Adrenal gland (tissue), 19 donors: ENCODE measurements at places on chromosomes 1 and 21.
A peak's percentile ranks its signal among the peaks of the same experiment; 100 is the strongest.

DNA sequence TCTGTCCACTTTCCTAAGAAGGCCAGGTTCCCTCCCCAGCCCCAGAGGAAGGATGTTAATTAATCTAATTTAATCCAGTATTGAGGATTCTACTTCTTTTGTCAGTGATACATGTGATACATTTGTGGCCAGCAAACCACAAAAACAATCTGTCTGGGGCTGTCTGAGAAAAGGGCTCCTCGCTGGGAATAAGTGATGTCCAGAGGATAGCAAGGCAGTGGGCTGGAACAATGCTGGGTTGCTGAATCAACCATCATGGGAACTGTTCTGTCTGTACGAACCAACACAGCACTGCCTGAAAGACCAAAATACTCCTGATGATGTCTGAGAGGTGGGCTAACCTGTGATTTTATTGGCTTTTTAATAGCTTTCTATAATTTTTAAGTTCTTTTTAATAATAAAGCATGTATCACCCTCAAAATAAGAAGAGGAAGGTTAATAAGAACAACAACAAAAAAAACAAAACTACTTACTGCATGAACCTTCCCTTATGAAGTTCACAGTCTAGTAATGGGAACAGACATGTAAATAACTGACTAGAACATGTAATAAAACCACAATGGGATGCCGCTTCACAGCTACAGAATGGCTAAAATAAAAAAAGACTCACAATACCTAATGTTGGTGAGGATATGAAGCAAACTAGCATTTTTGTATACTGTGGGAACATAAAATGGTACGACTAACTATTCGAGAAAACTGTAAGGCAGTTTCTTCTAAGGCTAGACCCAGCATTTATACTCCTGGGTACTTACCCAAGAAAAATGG is 11.4 kb upstream of the ADAR start:
- no peak for DNase-seq

- peak; percentile 70 for DNase-seq
Observed at GRCh38 chr1:214332946-214333798, 52.2 kb downstream of the SMYD2 start.

DNA sequence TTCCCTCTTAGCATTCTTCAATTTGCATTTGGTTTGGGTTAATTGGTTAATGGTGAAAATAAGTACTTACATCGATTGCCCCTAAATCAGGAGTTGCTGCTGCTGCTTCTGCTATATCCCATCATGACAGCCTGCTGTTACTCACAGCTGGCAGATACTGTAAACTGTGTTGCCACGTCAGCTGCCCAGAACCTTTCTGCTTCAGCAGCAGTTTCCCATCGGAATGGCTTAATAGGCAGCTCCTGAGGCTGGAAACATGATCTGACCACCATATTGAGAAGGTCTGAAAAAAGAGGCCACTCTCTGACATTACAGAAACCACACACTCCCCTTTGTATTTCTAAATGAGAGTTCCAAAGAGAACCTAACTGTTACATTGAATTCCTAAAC is 14.3 kb upstream of the SEC16B start:
- DNase-seq, result peak; percentile 58

GRCh38 chr1:67952071-67952470 is 98.4 kb downstream of the DIRAS3 start:
- DNase-seq, result no peak

DNA sequence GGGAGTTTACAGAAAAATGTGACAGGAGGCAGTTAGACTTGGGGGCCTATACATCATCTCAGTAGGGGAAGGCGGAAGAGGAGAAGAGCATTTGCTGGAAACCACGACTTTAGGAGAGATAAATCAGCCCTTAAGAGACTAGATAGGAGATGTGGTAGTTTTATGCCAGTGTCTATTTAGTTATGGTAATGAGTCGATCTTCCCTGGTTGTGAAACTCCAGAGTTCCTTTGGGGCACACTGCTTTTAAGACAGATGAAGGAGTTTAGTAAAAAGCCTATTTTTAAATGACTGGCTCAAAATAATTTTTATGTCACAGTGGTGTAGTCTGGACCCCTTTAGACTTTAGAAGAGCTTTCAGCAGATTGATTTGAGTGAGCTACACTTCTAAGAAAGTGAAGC is 7.8 kb downstream of the PGM1 start:
- DNase-seq, result no peak

- no peak for DNase-seq
Observed at GRCh38 chr1:21938732-21939538, 1.8 kb upstream of the HSPG2 start.

- DNase-seq, result no peak
Observed at GRCh38 chr1:33001282-33001681, 35.4 kb downstream of the AK2 start.

DNA sequence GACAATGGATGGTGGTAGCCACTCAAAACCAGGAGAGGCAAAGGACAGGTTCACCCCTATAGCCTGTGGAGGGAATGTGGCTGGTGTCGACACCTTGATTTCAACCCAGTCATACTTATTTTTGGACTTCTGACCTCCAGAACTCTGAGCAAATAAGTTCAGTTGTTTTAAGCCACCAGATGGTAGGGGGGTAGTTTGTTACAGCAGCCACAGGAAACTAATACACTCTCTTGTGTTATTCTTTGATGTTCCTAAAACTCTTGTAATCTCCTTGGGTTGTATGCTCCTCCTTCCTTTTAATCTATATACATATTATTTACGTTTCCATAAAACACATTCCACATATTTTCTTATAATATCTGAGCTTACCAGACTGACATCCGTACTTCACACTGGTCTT is 65.9 kb downstream of the ZBTB18 start:
- no peak for DNase-seq

GRCh38 chr1:31689379-31689778 is 14.4 kb downstream of the COL16A1 start:
- no peak for DNase-seq

GRCh38 chr1:198018529-198018928 is 101.4 kb downstream of the LHX9 start:
- no peak for DNase-seq

- DNase-seq, result no peak
Observed at GRCh38 chr1:119981986-119982815, 85.9 kb upstream of the ADAM30 start.

- no peak for DNase-seq
Observed at GRCh38 chr1:2248854-2249558, 20.9 kb downstream of the SKI start.

DNA sequence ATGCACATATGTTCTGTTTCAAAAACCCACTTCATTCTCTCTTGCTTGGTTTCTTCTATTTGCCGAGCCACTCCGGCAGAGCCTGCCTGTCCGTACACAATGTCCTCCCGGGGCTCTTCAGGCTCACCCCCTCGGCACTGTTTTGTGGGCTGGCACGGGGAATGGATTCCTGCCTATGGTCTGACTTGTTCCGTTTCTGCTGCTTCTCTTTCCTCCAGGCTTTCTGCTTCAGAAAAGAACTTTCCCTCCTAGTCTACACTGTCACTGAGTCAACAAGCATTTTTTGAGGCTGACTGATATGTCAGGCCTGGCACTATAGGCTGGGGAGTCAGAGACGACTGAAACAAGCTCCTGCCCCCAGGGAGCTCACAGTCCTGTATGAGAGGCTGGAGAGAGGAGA is 28.4 kb upstream of the SARS1 start:
- DNase-seq, result no peak

- peak; percentile 61 for DNase-seq
Observed at GRCh38 chr1:33182401-33182841, 578 bp upstream of the TRIM62 start.

DNA sequence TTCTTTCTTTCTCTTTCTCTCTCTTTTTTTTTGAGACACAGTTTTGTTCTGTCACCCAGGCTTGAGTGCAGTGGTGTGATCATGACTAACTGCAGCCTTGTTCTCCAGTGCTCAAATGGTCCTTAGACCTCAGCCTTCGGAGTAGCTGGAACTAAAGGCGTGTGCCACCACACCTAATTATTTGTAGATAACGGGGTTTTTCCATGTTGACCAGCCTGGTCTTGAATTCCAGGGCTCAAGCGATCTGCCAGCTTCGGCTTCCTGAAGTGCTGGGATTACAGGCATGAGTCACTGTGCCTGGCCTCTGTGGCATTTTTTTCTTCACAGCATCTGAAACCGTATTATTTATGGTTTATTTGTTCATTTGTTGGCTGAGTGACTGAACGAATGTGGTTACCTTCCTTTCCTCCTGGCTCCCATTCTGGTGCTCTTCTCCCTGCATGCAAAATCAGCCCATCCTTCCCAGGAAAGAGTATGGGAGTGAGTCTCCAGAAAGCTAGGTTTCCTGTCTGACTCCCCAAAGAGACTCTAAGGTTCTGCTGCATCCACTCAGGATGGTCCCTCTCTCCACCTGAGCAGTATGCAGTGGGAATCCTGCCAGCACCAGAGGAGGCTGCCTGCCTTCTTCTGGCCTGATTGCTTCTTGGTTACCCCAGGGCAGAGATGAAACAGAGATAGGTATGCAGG is 155.0 kb upstream of the BEND5 start:
- DNase-seq, result peak; percentile 62

DNA sequence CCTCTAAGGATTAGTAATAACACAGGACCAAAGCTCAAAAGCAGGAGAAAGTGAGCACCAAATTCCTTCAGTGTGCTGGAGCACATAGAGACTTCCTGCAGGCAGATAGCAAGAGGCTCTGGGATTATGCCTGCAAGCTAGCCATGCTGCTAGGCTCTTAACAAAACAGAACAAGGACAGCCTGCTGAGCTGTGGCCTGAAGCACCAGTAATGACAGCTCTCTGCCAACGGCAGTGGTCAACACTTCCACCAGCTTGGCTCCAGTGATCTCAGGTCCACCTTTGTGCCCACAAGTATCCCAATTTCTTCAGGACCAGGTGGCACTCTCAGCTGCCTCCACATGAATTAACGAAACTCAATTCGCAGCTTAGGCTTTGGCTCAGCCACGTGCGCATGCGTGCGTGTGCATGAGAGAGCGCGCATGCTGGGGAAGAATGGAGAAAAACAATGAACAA is 64.2 kb downstream of the SLC45A1 start:
- DNase-seq, result no peak

DNA sequence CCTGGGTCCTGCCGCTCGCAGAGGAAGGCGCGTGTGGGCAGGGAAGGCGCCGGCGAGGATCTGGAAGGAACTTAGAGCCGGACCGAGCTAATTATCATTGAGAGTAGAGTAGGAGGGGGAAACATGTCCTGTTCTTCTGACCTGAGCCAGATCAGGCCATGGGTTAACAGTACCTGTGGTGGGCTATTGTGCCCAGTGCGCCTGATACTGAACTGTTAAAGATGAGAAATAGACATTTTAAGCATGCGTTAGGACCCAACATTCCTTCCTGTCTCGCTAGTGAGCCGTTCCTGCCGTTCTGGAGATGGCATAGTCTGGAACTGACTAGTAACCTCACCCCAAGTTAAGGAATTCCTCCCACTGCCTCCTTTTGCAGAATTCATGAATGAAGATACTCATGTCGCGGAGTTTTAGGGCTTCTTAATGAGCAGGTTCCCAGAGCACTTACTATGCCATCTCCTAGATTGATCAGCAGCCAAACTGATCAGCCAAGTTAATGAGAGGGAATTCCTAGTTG is 870 bp downstream of the STRIP1 start:
- DNase-seq, result no peak

DNA sequence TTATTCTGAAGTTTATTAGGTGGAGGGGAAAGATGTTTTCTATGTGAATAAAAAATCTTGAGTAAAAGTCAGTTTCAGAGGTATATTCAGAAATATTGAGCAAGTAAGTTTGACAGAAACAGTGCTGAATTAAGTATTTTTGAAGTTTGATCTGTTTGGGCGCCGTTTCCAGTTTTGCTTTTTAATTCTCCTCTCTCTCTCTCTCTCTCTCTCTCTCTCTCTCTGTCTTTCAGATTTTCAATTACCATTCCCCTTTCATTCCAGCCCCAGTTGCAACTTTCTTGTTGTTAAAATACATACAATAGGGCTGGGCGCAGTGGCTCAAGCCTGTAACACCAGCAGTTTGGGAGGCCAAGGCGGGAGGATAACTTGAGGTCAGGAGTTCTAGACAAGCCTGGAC is 24.0 kb downstream of the ADGRL2 start:
- DNase-seq, result no peak

DNA sequence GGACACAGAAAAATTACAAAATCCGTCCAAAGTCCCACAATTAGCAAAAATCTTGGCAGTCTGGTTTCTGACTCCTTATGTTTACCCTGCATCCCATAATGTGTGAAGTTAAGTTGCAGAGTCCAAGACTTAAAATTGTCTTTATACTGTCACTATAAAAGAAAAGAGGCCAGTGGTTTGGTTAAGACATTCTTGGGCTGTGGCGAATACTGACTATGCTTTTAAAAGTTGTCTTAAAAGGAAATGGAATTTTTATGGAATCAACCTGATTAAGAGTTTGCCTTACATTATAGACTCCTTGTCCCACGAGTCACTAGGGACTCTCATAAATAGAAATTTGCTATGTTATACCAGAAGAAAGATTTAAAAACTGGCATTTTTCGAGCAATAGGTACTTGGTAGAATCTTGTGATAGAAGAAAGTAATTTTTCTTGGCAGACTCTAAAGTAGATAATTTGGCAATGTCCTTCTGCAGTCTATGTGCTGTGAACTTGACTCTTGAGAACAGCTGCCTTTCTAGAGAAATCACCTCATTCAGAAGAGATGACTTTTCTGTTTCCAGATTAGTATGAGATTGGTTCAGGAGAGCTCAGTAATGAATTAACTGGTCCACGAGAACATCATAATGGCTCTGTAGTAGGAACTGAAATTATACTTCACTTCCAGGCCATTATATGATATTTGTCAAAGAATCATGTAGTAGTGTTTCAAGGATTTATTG is 31.8 kb downstream of the NTNG1 start:
- DNase-seq, result no peak

DNA sequence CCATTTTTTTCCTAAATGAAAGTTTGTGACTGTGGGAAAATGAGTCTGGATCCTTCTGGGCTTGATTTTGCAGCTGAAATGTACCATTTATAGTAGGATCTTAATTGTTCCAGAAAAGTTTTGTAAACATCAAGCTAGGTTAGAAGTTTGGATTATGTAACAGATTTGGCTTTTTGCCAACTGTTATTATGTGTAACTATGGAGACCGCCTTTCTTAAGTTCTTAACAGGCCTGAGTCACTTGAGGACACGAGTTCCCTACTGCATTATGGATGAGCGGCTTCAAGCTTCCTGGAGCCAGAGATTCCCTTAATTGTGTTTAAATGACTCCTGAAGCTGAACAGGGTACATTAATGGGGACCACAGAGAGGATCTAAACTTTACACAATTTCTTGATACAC is 22.2 kb downstream of the SLC25A33 start:
- DNase-seq, result peak; percentile 81

DNA sequence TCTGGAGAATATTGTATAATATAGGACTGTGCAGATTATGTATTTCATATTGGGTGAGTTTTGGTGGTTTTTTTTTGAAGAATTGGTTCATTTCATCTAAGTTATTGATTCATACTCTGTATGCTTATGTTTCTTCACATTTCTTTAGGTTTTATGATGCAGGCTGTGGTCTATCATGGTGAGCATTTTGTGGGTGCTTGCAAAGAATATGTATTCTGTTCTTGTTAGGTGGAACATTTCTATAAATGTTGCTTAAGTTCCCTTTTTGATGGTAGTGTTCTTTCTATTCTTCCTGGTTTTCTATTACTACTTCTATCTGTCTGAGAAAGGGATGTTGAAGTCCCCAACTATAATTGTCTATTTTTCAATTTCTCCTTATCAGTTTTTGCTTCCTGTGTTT is 42.6 kb downstream of the PKN2 start:
- DNase-seq, result no peak

- no peak for DNase-seq
Observed at GRCh38 chr1:61531716-61532115, 193.2 kb downstream of the TM2D1 start.

- DNase-seq, result no peak
Observed at GRCh38 chr1:114341856-114342255, 169.1 kb downstream of the TRIM33 start.

GRCh38 chr1:70220015-70220414 is 1.2 kb upstream of the SRSF11 start:
- DNase-seq, result no peak
